ENCODE measurements at places on chromosomes 3 and 15. TPM values are rescaled to one million over a fixed set of nuclear protein-coding genes. Genes with fewer than 3 reads are reported as not detected.

The CXCR6 gene
- total RNA-seq, result not detected

The CHRFAM7A gene
- 1.8 TPM for total RNA-seq

The GRIP2 gene
- 3.3 TPM for total RNA-seq

The BCHE gene
- total RNA-seq, result 9.2 TPM

The RASGRP1 gene
- total RNA-seq, result 0.50 TPM

The SPINT1 gene
- total RNA-seq, result 30.1 TPM

The SLC6A1 gene
- 0.30 TPM for total RNA-seq

The PGBD4 gene
- total RNA-seq, result 1.4 TPM

The TFG gene
- 155 TPM for total RNA-seq

The PTH1R gene
- 5.2 TPM for total RNA-seq

The NPAP1 gene
- total RNA-seq, result not detected

The ST3GAL6 gene
- 4.8 TPM for total RNA-seq

The MESP2 gene
- not detected for total RNA-seq

The ADAMTSL3 gene
- total RNA-seq, result 3.0 TPM

The CACNA1D gene
- total RNA-seq, result 0.41 TPM

The PPP1R14D gene
- total RNA-seq, result not detected

The MYRIP gene
- total RNA-seq, result 0.07 TPM

The EXD1 gene
- not detected for total RNA-seq

The CP gene
- total RNA-seq, result 0.48 TPM

The IL17RE gene
- total RNA-seq, result 3.7 TPM

The DNAH12 gene
- 0.23 TPM for total RNA-seq

The CDC25A gene
- 4.6 TPM for total RNA-seq

The PAQR5 gene
- 0.87 TPM for total RNA-seq

The ZBBX gene
- 1.3 TPM for total RNA-seq

The ICE2 gene
- 28.2 TPM for total RNA-seq

The USP13 gene
- total RNA-seq, result 7.4 TPM

The PYGO1 gene
- total RNA-seq, result 4.6 TPM

The TNNC1 gene
- total RNA-seq, result 12.4 TPM

The FOXB1 gene
- total RNA-seq, result 1.3 TPM

The IL5RA gene
- total RNA-seq, result not detected

The CPLX3 gene
- total RNA-seq, result not detected

The TMEM89 gene
- 0.36 TPM for total RNA-seq

The PLAAT1 gene
- 3.9 TPM for total RNA-seq

The CSPG5 gene
- total RNA-seq, result 1.2 TPM

The PLSCR4 gene
- 1.1 TPM for total RNA-seq

The TRIM42 gene
- not detected for total RNA-seq

The SLC7A14 gene
- 0.23 TPM for total RNA-seq

The GOLGA6A gene
- 0.31 TPM for total RNA-seq

The KLHL40 gene
- total RNA-seq, result not detected

The FAM3D gene
- total RNA-seq, result not detected

The TM4SF1 gene
- 28.9 TPM for total RNA-seq

The TARS3 gene
- total RNA-seq, result 16.3 TPM

The SCAMP5 gene
- 23.1 TPM for total RNA-seq

The SH3GL3 gene
- total RNA-seq, result 2.7 TPM

The UNC45A gene
- total RNA-seq, result 56.2 TPM

The THOC7 gene
- total RNA-seq, result 56.9 TPM

The C2CD4B gene
- not detected for total RNA-seq

The FGD5 gene
- 2.6 TPM for total RNA-seq

The FBXW12 gene
- not detected for total RNA-seq

The MBNL1 gene
- 89.1 TPM for total RNA-seq

The AGBL1 gene
- not detected for total RNA-seq

The UBA3 gene
- total RNA-seq, result 79.2 TPM

The CBLB gene
- total RNA-seq, result 48.0 TPM

The GHSR gene
- total RNA-seq, result not detected

The LRRC49 gene
- total RNA-seq, result 4.7 TPM

The SNTN gene
- not detected for total RNA-seq

Measured in astrocyte (in vitro differentiated cells and primary cell).